ENCODE measurements at places on chromosomes 6 and 20. TPM values are rescaled to one million over a fixed set of nuclear protein-coding genes. Genes with fewer than 3 reads are reported as not detected.

DNA sequence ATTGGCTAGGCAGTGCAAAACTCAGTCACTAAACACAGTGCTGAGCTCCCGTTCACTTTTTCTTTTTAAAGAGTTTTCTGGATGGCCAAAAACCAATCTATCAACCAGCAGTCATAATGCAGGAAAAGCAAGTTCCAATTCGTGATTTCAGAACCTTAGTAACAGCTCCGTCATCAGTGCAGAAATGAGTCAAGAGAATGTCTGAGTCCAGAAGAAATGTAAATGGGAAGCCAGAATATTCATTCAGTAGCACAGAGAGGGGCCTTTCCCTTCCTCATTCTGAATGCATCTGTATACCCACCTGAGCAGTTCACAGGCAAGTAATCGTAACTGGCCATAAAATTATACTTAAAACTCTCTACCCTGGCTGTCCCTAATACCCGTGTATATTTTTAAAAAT is 20.4 kb downstream of the HUS1B start:
- no peak for DNase-seq

Gene MANEA
- 11.0 TPM for total RNA-seq

- DNase-seq = no peak
These were observed 59.6 kb downstream of the RAB44 start for GRCh38 chr6:36757206-36757605.

DNA sequence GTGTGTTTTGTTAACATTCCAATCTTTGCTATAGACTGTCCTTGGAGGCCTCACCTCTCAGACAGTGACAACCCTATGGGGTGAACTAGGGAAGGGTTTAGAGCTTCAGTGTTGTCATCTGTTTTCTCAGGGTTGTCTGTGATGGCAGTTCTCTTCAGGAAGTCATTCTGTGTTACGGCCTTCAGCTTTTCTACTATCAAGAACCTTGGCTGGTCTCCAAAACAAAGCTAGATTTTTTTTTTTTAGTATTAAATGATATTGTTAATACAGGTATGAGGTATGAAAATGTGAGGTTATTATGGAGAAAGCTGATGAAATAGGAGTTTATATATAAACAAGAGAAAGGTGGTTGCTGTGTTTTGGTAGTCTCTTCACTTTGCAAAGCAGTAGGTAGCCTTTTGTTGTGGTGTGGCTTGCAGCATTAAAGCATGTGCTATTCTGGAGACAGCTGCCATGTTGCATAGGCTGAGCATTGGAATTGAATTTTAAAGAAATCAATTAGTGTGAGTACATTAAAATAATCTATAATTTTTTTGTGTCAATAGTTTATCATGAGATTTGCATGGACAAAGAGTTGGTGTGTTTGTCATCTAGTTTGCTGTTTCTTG is 162.6 kb downstream of the CARMIL1 start:
- no peak for DNase-seq

Gene BPIFA1
- 59.6 TPM for total RNA-seq

Gene SLC12A5
- total RNA-seq = not detected

Gene F13A1
- 31.1 TPM for total RNA-seq

- DNase-seq = no peak
These were observed 36.0 kb upstream of the PLN start for GRCh38 chr6:118511930-118512715.

- DNase-seq = no peak
These were observed 59.9 kb downstream of the SLC22A2 start for GRCh38 chr6:160198606-160199211.

Data from lung (tissue), 17 donors.